ENCODE measurements at places on chromosomes 6 and 20.
A peak's percentile ranks its signal among the peaks of the same experiment; 100 is the strongest.

DNA sequence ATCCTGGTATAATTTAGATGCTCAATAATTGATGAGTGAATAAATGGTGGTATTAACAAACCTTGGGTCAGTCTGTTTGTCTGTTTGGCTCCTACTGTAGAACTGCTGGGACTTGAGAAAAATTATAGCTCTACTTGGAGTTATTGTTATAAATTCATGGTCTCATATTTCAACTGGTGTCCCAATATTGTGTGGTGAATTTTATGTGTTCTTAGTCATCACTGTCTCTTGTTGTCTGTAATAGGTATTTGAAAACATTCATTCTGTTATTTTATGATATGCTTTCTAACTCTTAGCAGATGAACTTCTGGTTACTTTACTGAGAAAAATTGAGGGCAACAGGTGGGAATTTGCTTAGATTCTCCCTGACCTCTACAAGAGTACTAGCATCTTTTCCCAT is 221.4 kb downstream of the CDKAL1 start:
- DNase-seq = no peak

GRCh38 chr6:107318100-107318736 is 141.1 kb downstream of the PDSS2 start:
- peak; percentile 76 for DNase-seq

GRCh38 chr6:79993012-79993910 is 11.2 kb upstream of the TTK start:
- DNase-seq = no peak

DNA sequence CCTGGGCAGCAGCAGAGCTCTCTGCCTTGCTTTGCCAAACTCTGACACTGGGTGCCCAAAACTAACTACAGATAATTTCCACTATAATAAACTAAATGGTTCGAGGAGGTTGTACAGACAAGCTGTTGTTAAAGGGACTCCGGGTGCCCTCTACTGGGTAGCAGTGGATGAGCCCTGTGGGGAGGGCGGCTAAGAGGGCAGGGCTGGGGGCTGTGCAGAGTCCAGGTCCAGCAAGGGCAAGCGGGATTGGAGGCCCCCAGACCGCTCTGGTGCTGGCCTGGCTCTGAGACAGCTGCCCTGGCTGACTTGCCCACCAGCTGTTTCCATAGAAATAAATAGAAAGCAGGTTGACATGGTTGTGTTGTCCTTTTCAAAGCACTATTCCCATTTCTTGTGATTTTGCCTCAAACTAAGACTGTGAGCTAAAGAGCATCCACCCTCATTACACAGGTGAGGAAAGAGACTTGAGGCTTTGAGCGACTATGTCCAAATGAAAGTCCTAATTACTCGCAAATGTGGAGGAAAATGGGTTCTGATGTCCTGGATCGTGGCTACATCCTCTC is 167.6 kb upstream of the CST7 start:
- DNase-seq = peak; percentile 44

GRCh38 chr6:143967706-143968376 is 40.2 kb downstream of the PLAGL1 start:
- no peak for DNase-seq

GRCh38 chr6:84078335-84078734 is 44.8 kb downstream of the MRAP2 start:
- no peak for DNase-seq

DNA sequence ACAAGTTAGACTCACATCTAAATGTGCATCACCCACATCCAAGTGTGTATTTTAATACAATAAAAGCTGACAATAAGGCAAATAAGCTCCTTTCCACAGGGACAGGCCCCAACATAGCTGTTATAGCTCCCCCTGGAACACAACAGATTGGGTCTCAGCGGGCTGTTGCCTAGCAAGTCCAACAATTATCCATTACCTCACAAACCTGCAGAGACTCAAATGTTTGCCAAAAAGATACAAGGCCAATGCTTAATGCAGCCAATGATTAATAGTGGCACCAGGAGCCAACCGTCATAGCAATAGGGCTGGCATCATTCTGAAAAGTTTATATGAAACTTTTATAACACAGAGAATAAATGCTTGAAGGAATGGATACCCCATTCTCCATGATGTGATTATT is 35.7 kb downstream of the EPB41L2 start:
- DNase-seq = peak; percentile 43

DNA sequence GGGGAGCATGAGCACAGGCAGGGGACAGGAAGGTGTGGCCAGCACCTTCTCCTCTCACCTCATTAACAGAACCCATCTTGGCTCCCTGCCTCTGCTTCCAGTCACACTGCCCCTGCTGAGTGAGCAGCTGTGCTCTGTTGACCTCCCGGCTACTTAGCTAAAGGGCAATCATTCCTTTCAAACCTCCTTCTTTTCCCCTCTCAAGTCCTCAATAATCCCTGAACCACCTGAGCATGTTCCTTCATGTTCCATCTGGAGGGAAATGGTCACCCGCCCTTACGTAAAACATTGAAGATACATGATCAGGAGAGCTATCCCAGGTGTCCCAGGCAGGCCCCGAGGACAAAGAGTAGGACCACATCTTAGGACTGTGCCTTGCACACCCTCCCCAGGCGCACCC is 21.7 kb upstream of the MRPS10 start:
- DNase-seq = no peak

- DNase-seq = peak; percentile 47
Measured at GRCh38 chr6:158923805-158924498, 76.0 kb downstream of the RSPH3 start.

- DNase-seq = no peak
Measured at GRCh38 chr6:82611751-82612150, 248.1 kb downstream of the TPBG start.

DNA sequence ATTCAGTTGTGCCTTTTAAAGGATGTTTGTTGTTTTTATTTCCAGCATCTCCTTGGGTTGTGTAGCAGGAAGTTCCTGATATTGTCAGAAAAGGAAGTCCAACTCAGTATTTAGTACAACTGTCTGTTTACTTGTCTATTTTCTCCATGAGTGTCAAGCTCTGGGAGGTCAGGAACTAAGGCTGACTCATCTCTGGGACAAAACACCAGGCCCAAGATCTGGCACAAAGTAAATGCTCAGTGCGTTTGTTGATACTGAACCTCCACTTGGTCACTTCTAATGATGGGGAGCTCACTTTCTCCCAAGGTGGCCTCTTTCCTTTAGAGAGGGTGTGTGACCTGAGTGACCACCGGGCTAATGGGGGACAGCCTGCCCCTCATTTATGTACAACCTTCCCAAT is 12.6 kb upstream of the PIGU start:
- DNase-seq = no peak

- no peak for DNase-seq
Measured at GRCh38 chr6:139109558-139109957, 25.3 kb upstream of the HECA start.

DNA sequence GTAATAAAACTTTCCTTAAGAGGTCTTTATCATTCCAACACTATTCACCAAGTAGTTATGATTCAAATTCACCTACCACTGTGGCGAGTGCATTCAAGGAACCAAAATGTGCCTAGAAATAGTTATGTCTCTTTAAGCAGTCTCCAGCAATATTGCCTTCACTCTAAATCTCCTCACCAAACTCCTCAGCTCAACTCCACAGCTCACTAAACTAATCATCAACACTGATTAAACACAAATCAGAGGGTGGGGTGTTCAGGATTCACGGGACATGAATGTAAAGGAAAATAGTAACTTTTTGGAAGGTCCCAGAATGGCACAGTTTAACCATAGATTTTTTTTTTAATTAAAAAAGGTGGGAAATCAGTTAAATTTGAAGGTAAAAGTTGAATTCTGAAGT is 70.5 kb upstream of the THEMIS start:
- no peak for DNase-seq

DNA sequence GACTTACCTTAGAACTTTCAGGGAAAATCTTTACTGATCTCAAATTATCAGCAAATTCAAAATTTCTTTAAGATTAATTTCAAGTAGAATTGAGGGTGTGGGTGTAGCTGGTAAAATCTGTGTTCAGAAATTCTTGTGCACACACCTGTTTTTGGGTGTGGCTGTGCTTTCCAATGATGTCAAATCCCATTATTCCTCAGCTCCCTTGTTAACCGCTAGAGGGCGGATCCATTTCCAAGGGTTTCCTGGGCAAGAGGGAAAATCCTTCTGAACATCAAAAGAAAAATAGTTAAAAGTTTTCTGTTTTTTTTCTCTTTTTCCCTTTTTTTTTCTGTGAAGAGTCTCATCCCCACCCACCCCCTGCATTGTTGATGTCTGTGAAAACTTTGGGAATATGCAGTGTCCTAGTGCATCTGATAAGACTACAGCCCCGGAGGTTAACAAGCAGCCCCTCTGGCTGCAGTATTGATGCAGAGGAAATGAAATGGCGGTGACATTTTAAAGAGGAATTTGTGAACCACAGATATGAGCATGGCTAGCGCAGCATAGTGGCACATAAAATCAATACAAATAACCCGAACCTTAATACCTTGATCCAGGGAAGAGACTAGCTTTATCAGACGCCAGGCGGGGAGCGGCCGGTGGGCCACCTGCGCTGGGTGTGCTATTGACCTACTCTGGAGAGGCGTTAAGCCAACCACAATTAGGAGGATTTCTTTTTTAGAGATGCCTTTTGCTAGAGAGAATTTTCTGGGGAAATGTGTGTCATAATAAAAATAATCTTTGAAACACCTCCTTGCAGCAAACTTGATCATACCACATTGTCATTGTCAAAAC is 130.9 kb downstream of the FOXA2 start:
- peak; percentile 33 for DNase-seq

DNA sequence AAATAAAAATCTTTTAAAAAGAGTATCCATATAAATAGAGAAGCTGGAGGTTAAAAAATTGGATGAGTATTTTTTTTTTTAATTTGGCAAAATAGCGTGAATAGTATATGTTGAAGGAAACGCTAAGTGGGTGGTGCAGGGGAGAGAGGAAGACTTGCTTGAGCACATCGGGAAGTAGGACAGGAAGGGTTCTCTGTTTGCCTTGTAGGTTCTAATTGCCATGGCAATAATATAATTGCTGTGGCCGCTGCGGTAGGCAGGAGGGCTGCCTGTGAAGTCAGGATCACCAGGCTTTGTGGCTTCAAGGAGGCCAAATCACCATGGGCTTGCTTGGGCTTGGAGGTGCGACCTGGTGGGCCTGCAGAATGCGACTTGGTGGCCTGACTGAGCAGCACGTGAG is 35.1 kb downstream of the IGF2R start:
- DNase-seq = no peak

DNA sequence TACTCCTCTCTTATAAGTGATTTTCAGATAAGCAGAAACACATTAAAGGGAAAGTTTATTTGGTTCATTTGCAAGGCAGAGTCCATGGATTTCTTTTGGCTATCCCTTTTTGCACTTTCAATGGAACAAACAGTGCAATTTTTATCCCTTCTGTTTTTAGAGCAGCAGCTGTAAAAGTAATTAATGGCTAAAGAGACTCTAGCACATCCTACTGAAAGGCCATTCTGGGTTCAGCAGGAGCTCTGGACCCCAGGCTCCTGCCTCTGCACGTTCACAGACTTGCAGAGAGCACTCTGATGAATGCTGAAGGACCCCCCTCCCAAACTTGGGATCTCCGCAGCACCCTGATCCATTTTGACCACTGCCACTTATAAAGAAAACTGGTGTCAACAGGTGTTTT is 40.3 kb upstream of the PDE7B start:
- no peak for DNase-seq

GRCh38 chr6:156437121-156437879 is 339.9 kb upstream of the ARID1B start:
- peak; percentile 23 for DNase-seq

DNA sequence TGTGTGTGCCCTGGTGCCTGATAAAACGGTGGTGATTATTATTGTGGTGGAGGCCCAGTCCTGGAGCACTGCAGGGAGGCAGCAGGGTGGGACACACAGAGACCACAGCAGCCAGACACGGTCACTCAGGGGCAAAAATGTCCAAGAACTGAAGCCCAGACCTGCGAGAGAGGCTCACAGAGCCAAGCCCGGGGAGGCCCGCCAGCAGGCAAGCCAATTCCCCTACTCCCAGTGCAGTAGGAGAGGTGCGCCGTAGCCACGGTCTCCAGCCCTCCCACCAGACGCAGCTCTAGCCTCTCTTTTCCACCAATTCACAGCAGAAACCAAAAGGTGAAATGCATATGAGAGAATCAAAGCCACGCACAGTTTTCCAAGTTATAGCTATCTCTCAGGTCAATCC is 179.4 kb upstream of the TAB2 start:
- no peak for DNase-seq

- DNase-seq = no peak
Measured at GRCh38 chr6:19356692-19357091, 480.5 kb upstream of the ID4 start.

GRCh38 chr20:52972965-52973819 is 1.0 kb downstream of the TSHZ2 start:
- peak; percentile 38 for DNase-seq

- DNase-seq = peak; percentile 36
Measured at GRCh38 chr20:8858181-8858787, 210.6 kb upstream of the PLCB4 start.

GRCh38 chr6:167778497-167779128 is 48.1 kb upstream of the AFDN start:
- no peak for DNase-seq

DNA sequence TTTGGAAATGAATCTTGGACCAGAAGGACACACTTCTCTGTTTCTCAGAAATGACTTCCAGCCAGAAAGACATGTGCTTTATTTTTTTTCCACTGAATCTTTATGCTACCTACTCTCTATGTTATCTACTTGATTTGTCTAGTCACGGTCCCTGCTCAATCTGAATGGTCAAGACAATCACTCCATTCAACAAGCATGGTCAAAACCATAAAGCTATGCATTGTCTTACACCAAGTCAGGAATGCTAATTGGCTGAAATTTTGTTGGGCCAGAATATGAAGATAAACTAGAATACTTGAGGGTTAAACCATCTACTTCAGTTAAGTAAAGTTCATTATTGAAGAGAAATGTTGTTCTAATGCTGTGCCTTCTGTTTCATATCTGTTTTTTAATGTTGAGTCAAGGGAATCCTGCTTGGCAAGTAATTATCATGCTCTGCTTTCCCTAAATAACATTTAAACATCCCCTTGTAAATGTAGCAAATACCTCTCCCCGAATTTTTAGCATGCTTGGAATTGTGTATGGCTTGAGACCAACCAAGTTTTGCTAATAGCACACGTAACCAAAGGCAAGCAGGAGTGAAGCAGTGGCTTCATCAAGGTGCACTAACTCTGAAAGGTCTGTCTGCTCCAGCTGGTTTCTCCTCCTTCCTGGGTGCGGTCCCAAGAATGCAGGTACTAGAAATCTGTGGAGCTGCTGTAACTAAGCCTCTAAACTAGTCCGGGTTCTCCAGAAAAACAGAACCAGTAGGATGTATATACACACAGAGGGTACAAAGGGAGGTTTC is 190.3 kb upstream of the CDYL start:
- no peak for DNase-seq

GRCh38 chr6:1627827-1628560 is 18.3 kb downstream of the FOXC1 start:
- no peak for DNase-seq

DNA sequence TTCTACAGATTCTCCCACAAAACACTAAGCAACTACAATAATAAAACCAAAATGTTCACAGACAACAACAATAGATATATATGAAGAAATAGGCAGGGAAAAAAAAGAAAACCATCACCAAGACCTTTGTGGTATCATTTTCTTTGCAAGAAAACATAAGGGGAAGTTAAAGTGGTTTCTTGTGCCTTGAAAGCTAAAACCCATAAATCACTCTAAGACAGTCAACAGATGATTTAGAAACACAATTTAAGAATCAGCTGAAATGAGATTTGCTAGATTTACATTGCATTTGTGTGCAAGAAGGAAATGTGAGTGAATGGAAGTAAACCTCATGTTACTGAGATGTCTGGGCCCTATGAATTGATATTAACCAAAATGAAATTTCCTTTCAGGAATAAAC is 1265.4 kb upstream of the GJE1 start:
- DNase-seq = no peak

GRCh38 chr20:44448753-44449546 is 26.7 kb upstream of the TTPAL start:
- DNase-seq = no peak

All from brain (organoid and tissue), 16 donors.